ENCODE measurements at places on chromosomes 2 and 18. TPM values are rescaled to one million over a fixed set of nuclear protein-coding genes. Genes with fewer than 3 reads are reported as not detected.

DNA sequence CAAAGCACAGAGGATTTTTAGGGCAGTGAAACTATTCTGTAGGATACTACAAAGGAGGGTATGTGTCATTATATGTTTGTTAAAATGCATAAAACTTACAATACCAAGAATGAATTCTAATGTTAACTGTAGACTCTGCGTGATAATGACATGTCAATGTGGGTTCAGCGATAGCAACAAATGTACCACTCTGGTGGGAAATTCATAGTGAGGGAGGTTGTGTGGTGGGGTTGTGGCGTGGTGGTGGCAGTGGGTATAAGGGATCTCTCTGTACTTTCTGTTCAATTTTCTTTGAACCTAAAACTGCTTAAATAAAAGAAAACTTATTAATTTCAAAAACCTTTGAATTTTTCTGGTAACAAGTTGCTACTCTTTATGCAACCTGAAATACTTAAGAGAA is 99.3 kb upstream of the SLC38A11 start:
- no peak for DNase-seq

Gene SCN3A
- 0.94 TPM for total RNA-seq

GRCh38 chr2:105325389-105325963 is 4.1 kb downstream of the TGFBRAP1 start:
- DNase-seq, result no peak

DNA sequence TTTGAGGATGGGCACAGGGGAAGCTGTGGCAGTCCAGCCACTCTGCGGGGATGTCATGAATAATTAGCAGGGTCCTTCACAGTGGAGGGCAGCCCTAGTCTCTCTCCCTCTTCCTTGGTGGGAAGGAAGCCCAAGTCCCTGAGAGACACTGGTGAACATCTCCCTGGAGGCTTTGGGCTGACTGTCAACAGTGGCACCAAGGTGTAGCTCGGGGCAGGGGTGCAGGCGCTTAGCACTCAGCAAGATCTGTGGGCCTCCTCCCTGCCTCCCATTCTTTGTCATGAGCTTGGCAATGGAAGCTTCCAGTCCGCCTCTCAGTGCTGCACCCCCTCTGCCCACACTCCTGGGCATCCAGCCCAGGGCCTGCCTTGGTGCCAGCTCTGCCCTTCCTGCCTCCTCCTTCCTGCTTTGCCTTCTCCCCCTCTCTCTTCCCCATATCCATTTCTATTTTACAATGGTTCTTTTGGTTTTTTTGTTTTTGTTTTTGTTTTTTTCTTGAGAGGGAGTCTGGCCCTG is 59.4 kb downstream of the STEAP3 start:
- DNase-seq, result no peak

DNA sequence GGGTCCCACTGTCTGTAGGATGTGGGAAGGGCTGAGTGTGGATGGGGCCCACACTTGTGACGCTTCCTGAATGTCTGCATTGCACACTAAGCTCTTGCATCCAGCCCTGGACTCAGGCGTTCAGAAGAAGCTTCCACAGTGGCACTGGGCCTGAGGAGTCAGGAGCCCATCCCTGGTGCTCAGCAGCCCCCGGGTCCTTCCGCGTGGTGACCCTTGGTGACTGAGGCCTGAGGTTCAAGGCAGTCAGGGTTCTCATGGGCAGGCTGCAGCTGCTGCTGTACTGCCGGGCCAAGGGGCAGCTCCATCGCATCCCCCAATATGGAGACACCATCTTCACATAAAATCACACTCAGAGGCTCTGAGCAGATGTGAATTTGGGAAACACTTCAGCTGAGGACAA is 65.8 kb upstream of the TUBA3E start:
- no peak for DNase-seq

Gene IL36RN
- total RNA-seq, result not detected

Gene SLC11A1
- 0.22 TPM for total RNA-seq

GRCh38 chr2:231470246-231470900 is 6.1 kb upstream of the NCL start:
- DNase-seq, result no peak

DNA sequence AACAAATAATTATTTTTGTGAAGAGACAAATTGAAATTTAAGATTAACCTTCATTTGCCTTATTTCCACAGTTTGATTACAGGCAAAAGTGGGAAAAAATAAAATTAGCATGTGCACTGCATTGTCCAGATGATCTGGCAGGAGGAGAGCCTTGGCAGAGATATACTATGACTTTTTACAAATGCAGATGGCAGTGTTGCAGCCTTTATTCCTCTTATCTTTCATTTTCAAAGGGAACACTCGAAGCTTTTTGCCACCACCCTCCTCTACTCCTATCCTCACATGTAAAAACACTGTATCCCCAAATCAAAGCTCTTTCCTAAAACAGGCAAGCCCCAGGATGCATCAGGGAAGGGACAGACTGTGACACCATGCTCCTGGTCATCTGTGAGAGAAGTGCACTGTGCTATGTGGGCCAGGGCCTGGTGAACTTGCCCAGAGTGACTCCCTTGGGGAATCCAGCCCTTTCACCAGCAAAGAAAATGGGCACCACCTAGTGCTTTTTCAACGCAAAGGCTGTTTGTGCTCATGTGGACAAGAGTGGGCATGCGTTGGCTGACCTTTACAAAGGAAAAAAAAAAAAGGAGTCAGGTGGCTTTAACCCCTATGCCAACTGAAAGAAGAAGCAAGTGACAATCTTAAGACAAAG is 74.7 kb upstream of the ETAA1 start:
- no peak for DNase-seq

DNA sequence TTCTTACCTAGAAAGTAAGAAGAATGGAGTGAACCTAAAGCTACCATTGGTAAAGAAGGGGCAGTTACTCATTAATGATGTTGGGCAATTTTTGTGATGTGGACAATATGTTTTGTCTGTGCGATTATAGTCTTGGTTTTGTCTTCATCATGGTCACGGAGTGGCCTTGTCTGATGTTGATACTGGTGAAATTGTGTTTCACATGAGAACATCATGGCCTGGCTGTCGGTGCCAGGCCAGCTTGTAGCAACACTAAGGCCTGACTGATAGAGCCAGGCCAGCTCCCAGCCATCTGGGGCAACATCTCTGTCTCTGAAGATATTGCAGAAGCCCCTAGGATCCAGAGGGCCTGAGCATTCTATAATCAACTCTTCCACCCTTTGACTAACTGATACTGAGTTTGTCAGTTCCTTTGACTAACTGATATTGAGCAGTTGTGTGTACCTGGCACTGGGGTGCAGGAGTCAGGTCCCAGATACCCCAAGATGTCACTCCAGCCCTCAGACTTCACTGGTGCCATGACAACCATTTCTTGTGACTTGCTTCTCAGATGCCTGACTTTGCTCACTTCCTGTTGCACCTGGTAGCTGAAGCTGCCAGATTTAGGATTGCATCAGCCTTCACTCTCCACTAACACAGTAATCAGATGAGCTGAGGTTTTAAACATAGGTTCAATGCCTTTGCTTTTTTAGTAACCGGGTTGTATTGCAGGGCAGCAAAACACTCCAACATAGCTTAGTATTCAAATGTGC is 62.5 kb downstream of the RPIA start:
- no peak for DNase-seq

GRCh38 chr18:5309888-5310470 is 14.5 kb upstream of the ZBTB14 start:
- no peak for DNase-seq

- DNase-seq, result no peak
Measured at GRCh38 chr2:222430681-222431080, 6.3 kb downstream of the SGPP2 start.

Gene CMPK2
- 4.3 TPM for total RNA-seq

Gene CLEC4F
- not detected for total RNA-seq

Gene LRRTM1
- 2.0 TPM for total RNA-seq

DNA sequence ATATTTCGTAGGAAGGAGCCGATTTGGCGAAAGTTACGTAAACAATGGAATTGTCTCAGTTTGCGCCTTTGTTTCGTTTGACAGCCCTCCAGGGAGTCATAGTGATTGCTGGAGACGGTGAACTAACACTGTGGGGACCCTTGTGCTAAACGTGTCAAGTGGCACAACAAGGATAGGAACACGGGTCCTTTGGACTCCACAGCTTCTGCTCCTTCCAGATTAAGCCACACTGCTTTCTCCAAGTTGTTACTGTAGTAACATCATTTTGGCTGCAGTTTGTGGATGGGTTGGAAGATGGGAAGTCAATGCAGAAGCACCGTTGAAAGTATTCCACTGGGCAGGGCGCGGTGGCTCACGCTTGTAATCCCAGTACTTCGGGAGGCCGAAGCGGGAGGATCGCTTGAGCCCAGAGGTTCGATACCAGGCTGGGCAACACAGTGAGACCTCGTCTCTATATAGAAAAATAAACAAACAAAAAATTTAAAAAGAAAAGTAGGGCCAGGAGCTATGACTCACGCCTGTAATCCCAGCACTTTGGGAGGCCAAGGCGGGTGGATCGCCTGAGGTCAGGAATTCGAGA is 636 bp upstream of the IMMT start:
- no peak for DNase-seq

Data from epithelial cell of proximal tubule (primary cell).